Progenitor cell of endocrine pancreas (in vitro differentiated cells): ENCODE measurements at places on chromosomes 4 and X.

- no peak for DNase-seq
These were observed 14.9 kb upstream of the PPEF1 start for GRCh38 chrX:18692541-18692940.

DNA sequence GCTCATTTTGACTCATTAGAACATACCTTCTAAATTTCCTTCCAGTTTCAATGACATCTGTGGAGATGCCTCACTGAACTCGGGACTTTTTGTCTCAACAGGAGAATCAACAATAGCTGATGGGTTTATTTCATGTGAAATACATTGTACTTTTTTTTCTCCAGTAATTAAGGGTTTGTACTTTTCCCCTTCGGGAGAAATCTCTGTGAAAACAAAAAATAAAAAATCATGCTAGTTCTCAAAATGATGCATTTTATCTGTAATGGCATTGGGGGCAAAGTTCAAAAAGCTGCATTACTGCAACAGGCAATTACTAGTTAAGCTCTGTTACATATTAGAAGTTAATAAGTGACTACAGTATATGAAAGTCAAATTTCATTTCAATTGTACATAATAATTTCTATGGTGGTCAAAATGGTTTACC is 167.3 kb upstream of the SH3RF1 start:
- DNase-seq: no peak

DNA sequence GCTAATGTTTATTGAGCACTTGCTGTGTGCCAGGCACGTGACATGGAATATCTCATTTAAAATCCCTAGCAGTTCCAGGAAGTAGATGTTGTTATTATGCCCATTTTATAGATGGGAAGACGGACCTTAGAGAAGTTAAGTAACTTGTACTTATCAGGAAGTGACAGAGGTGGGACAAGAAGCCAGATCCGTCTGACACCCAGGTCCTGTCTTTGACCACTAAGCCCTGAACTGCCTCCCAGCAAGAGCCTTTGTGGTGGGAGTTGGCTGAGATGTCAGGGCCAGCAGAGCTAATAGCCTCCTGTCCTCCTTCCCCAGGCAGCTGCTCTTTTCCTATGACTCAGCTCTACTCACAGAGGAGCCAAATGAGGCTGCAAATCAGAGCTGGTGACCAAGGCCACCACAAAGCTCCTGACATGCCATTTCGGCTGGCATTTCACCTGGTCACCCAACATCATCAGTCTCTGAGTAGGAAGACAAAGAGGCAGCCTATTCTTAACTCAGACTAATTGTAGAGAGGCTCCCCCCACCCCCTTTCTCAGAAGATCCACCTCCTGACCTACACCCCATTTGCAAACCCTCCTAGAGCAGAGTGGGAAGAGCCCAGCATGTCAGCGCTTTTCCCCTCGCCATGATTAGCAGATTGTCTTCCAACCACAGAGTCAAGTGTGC is 175.1 kb upstream of the KIT start:
- DNase-seq: no peak

GRCh38 chr4:76687746-76688448 is 210.0 kb downstream of the SOWAHB start:
- no peak for DNase-seq

DNA sequence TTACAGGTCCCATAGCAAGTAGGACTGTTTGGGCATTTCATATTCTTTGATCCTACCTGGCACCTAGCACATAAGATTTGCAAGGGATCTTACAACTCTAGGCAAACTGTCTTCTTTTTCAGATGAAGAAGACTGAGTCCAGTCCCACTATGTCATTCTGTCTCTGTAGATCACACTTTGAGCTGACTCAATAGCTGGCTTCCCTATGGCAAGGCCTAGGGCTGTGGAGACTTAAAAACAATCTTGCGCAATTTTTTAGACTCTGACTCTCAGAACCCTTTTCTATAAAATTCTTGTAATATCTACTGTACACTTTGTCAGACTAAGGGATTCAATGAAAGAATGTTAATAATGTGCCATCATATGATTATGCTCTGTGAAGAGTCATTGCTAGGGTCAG is 26.7 kb downstream of the OTC start:
- DNase-seq: no peak

GRCh38 chrX:39238006-39238405 is 436.7 kb downstream of the MID1IP1 start:
- no peak for DNase-seq

DNA sequence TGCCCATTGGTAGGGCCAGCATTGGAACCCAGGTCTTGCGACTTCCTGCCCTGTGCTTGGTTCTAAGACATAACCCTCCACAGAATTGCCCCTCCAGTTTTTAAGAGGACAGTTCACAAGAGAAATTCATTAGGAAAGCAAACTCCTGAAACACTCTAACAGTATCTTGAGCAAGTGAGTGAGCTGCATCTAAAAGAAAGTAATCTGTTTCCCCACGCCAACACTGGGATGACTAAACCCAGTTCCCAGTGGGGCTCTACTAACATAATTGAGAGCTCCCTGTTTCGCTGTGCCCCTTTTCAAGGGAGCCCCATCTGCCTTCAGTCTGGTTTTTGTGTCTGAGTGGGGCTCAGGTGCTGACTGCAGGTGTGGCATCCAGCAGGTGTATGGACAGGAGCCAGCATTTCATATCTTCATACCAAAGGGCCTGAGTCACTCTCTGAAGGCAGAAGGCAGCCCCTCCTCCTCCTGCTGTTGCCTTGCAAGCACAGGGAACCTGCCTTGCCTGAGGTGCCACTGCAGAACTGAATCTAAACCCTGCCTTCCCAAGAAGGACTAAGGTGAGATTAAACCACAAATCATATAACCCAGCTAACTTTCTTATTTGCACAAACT is 8.0 kb downstream of the AMOT start:
- DNase-seq: no peak

DNA sequence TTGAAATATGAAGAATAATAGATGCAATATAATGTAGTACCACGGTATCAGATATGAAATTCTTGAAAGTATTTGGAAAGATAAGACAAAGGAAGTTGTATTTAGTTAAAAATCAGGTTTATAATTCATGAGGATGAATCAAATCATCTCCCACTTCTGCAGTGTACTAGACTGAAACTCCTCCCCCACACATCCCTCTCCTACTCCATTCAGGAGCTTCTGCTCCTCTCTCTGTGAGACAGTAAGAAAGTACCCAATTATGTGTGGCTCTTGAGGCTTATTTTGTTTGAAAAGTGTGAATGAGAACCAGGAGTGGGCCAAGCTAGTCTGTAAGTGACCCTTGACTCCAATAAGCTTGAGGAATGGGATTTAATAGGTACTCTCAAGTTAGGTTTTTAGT is 9.5 kb downstream of the SLAIN2 start:
- no peak for DNase-seq

DNA sequence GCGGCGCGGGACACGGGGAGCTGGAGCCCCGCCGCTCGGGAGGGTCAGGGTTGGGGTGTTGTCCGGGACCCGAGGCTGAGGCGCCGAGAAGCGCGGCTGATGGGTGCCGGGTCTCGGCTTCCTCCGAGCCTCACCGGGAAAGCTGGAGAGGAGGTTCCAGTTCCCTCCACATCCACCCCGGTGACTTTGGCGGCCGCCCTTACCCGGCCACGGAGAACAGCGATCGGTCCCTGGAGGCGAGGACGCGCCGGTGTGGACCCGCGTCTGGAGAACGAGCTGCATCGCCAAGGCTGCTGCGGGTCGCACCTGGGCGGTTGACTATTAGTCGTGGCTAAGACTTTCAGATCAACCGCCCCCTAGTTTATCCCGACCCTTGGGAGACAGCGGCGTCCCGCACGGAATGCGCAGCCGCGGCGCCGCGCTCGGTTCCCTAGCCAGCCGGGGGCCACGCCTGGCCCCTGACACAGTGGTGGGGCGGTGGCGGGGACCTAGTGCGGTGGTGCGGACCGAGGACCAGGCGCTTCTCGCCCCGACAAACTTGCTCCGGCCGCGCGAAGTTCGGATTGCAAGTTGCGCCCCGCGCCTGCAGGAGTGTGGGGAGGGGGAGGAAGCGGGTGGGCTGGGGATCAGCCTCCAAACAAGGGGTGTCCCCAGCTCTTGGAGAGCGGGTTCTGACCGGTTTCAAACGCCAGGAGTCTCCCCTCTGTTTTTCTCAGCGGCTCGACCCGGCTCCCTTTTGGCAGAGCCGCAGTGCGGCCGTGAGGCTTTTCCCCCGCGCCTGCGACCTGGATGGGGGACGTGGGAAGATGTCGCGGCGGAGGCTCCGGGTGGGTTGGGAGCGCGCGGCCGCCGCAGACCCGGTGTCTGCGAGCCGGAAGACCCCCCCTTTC is 568 bp downstream of the FHDC1 start:
- peak; percentile 41 for DNase-seq

- no peak for DNase-seq
These were observed 133.5 kb downstream of the AASDH start for GRCh38 chr4:56253666-56254305.

DNA sequence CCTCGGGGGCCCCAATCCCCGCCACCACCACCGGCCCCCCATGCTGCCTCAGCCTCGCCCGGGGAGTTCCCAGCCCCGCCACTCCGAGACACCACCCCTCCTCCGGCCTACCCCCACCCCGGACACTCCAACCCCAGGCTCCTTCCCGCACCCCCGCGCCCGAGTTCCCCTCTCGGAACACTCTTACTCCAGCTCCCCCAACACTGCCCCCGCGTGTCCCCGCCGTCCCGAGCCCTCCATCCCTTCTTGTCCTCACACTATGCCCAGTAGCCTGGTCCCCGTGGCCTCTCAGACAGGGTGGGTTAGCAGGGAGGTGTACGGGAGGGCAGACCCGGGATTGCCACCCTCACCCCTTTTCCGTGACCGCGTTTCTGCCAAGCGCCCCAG is 276.1 kb downstream of the BCOR start:
- DNase-seq: no peak

- DNase-seq: no peak
These were observed 19.3 kb upstream of the UVSSA start for GRCh38 chr4:1327526-1328266.

- no peak for DNase-seq
These were observed 62.2 kb upstream of the FAM241A start for GRCh38 chr4:112082954-112083586.

DNA sequence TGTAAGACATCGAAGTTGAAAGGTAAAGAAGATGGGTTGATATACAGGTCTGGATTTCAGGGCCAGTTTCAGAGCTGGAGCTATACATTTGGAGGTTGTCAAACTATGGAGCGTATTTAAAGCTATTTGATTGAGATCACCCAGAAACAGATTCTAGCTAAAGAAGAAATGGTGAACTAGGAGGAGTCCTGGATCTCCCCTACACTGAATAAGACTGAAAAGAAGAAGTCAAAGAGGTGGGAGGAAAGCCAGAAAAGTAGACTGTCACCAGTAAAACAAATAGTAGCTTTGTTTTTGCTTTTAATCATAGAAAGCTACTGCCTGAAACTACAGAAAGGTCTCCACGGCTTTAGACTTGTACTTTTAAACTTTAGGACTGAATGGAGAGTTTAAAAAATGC is 5.0 kb upstream of the NDP start:
- no peak for DNase-seq

DNA sequence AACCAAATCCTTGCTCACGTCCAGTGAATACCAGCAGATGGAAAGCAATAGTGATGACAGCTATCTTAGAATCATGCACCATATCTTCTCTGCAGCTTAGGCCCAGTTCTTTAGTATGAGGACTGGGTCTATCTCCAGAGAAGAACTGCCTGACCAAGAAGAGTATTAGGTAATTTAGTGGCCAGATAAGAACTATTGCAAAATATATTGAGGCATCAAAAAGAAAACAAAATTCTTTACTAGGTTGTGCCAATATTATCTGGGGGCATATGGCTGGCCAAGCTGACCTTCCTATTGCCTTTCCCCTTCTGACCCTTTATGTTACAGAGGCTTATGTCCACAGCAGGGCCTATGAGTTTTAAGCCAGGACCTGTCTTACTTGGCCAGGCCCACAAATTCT is 91.2 kb downstream of the RLIM start:
- no peak for DNase-seq

DNA sequence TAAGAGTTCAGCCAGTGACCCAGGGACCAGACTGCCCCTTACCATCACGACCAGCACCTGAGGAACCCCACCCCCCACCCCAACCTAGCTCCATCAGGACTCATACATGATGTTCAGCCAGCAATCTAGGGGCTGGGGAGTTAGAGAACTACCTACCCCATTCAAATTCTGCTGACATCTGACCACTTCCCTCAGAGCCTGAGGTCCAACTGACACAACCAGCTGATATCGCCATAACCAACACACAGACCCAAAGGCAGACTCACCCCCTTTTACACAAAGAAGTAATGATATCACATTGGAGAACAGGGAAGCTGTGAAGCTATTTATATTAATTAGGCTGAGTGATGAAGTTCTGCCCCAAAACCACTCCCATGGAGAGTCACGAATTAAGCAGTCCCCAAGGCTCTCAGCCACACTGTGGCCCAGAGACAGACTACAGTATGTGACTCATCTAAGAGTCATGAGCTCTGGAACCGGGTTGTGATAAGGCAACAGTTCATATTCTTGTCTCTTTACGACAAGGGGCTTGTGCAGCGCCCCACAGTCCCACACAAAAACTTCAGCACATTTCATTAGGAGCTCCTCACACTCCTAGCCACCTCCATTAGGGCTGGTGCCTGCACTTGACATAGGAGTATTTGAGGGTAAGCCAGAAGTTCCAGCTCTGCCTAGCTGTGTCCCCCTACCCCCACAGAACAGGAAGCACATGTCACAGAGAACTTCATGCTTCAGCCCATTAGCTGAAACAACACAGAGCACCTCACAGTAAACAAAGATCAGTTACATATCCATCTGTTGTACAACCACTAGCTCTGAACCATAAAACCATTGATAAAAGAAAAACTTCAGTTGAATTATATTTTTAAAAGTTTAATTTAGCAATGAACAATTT is 184.7 kb upstream of the ZCCHC13 start:
- no peak for DNase-seq

DNA sequence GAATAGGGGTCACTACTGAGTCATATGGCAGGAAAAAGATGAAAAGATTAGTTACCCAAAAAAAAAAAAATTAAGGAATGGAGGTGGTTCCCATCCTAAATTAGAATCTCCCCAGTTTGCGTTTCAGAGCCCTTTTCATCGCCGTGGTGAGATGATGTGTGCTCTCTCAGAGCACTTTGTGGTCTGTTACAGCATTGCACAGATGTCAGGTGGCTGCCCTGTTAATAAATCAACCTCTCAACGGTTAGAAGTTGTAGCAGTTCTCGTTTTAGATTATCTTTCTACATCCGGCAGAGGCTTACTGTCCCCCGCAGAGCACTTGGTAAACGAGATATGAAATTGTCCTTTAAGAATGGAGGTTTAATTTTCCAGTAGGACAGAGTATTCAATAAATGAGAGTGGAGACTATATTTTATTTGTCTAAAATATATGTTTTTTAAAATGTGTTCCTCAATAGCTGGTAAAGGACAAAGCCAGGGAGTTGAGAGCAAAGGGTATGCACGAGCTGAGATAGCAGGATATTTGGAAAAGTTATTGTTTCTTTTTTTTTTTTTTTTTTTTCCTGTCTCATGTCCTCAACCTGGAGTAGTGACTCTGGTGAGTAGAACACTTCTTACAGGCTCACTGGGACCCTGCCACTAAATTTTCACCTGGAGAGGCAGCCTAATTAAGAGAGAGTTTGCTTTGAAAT is 26.9 kb downstream of the AFF1 start:
- DNase-seq: no peak

GRCh38 chr4:38268837-38269236 is 308.6 kb downstream of the PTTG2 start:
- no peak for DNase-seq

GRCh38 chrX:124256629-124257380 is 75.7 kb upstream of the TEX13D start:
- no peak for DNase-seq

- no peak for DNase-seq
These were observed 218.7 kb upstream of the SPOCK3 start for GRCh38 chr4:167452922-167453430.

- DNase-seq: no peak
These were observed 99.0 kb downstream of the AREG start for GRCh38 chr4:74543983-74544382.

- DNase-seq: no peak
These were observed 100.9 kb upstream of the IGFBP7 start for GRCh38 chr4:57211131-57211530.
